ENCODE measurements at places on chromosomes 1 and 21.

- no peak for DNase-seq
These were observed 764 bp upstream of the SUMO3 start for GRCh38 chr21:44818640-44819011.

- DNase-seq: peak; percentile 16
These were observed 4.6 kb upstream of the VSIG8 start for GRCh38 chr1:159866905-159867663.

DNA sequence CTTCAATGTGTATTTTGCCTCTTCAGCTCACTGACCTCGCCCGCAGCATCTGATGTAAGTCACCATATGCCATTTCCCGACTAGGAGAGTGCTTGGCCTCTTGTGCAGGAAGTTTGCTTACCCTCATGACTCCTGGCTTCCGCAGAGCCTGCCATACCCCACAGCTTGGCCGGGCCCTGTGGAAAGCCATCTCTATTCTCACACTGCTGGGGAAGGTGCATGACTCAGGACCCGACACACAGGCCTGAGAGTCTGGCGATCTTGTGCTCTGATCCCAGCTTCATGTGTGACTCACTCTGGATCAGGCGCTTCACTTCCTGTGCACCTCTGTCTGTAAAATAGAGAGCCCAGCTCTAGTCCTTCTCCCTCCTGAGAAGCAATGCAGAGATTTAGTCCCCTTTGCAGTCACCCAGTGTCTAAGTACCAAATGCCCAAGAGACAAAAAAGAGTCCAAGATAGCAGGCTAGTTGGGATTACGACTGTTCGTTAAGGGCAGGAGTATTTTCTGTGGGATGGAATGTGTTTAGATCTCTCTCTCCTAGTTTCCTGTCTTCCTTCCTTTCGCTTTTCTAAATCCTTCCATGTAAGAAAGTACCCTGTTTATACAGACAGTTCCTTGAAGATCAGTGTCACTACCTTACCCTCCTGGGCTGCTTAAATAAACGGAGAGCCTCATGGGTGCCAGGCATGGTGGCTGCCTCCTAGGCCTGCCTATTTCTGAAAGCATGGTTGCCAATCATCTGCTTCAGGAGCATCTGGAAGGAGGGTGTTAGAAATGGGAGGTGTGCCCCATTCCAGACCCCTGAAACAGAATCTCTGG lies 62.8 kb upstream of the KIF26B start:
- DNase-seq: no peak

DNA sequence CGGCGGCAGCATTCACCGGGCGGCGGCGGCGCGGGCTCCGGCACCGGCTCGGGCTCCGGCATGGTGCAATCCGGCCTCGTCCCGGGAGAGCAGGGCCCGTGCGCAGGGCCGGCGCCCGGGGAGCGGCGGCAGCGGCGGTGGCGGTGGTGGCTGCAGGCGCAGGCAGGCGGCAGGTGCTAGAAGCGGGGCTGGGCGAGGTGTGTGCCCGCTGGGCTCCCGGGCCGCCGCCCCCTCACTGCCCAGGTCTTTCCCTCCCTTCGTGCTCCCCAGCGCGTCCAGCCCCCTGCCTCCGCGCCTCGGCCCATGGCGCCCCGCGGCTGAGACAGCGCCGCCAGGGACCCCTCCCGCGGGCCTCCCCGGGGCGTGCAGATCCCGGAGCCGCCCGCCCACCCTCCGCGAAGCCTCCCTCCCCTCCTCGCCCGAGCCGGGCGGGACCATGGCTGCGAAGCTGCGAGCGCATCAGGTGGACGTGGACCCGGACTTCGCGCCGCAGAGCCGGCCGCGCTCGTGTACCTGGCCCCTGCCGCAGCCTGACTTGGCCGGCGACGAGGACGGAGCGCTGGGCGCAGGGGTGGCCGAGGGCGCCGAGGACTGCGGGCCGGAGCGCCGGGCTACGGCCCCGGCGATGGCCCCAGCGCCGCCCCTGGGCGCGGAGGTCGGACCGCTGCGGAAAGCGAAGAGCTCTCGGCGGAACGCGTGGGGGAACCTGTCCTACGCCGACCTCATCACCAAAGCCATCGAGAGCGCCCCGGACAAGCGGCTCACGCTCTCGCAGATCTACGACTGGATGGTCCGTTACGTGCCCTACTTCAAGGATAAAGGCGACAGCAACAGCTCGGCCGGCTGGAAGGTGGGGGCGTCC lies 492 bp downstream of the FOXO6 start:
- no peak for DNase-seq

- no peak for DNase-seq
These were observed 42.8 kb upstream of the IFI44L start for GRCh38 chr1:78577257-78578100.

DNA sequence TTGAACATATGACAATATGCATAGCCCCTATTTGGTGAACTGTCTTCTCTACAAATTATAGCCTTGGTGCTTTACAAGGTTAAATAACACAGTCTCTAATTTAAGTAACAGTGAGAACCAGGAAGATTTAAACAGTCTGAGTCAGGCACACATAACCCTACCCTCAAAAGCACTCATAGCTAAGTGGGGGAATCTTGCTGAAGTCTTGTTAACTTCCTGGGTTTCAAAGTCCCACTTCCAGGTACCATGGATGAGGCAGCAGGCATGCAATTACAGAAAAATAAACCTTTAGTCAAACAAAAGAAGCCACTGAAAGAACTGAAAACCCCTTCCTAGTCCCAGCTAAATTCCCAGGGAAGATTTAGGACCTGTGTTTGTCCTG lies 147.6 kb downstream of the PBX1 start:
- no peak for DNase-seq

- DNase-seq: no peak
These were observed 13.3 kb upstream of the CD101 start for GRCh38 chr1:116988248-116988647.

GRCh38 chr1:184283999-184284398 lies 102.8 kb upstream of the C1orf21 start:
- DNase-seq: no peak

- DNase-seq: no peak
These were observed 19.4 kb downstream of the RRP15 start for GRCh38 chr1:218304281-218305039.

DNA sequence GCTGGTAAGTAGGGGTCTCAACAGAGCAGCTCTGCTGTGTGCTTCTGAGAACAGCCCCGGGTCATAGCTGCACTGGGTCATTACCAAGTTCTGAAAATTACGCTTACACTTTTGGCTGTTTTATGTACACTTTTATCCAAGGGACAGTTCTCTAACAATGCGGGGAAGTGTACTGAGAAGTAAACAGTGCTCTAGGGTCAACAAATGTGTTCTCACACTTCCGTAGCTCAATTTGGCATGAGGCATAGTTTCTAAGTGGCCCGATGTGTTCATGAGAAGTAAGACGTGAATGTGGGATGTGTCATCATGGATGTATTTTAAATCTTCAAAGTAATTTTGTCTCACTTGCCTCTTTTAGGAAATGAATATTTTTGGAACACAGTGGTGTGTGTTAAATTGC lies 10.9 kb upstream of the VAMP3 start:
- no peak for DNase-seq

GRCh38 chr1:221667504-221667903 lies 74.4 kb downstream of the DUSP10 start:
- DNase-seq: no peak

DNA sequence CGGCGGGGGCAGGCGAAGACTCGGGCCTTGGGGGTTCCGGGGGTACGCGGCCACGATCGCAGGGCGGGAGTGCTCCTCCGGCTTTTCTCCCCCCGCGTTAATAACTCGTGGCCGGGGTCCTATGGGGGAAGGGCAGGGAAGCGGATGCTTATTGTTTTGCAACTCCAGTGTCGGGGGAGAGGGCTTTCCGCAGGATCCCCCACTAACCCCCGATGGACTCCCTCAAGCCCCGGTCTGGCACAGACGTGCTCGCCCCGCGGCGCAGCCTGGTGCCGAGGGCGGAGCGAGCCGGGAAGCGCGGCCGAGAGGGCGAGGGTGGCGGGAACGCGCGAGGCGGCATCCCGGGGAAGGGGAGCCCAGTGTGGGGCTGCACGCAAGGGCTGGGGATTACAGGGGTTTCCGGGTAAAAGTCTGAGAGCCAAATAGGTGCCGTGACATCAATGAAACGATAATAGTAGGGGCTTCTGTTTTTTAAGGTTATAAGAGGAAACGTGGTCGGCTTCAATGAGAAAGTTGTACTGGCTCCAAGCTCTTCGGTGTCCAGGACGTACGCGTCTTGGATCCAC lies 772 bp downstream of the UCK2 start:
- peak; percentile 31 for DNase-seq

- DNase-seq: no peak
These were observed at the start of gene GSTM1 for GRCh38 chr1:109687641-109688499. GSTM1 (plus strand) TSS chr1:109687817; CDS start chr1:109687874, 57 bp downstream.

GRCh38 chr1:35030756-35031446 lies 844 bp downstream of the ZMYM6 start:
- DNase-seq: no peak

DNA sequence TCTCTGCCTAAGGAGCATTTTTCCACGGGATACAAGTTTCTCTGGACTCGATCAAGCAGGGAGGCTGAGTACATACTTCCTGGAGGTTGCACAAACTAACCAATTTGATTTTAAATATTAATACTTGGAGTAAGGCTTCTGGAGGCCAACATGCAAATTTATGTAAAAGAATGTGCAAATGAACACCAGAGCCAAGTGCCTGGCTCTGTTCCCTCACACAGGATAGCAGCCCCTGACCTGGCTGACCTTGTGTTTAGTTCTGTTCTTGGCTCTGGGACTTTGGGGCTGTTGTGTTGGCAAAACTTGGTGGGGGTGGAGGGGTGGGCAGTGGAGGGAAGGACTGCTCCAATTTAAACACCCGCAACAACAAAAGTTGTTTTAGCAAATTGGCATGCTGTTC lies 34.2 kb downstream of the CNIH3 start:
- DNase-seq: no peak

DNA sequence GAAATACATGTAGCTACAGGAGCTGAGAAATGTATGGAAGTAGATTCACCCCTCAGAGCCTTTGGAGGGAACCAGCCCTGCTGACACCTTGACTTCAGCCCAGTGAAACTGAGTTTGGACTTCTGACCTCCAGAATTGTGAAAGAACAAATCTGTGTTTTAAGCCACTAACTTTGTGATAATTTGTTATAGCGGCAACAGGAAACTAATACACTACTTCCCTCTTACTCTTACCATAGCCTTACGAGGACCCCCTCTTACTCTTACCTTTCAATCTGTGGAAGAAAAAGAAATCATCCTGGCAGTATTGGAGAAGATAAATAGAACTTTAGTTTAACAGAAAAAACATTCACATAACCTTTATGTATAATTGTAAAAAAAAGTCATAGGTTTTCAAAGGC lies 353.6 kb upstream of the USP24 start:
- no peak for DNase-seq

- DNase-seq: no peak
These were observed 54.6 kb downstream of the CATSPERE start for GRCh38 chr1:244515680-244516079.

GRCh38 chr1:114455102-114455785 lies 55.8 kb downstream of the TRIM33 start:
- DNase-seq: no peak

DNA sequence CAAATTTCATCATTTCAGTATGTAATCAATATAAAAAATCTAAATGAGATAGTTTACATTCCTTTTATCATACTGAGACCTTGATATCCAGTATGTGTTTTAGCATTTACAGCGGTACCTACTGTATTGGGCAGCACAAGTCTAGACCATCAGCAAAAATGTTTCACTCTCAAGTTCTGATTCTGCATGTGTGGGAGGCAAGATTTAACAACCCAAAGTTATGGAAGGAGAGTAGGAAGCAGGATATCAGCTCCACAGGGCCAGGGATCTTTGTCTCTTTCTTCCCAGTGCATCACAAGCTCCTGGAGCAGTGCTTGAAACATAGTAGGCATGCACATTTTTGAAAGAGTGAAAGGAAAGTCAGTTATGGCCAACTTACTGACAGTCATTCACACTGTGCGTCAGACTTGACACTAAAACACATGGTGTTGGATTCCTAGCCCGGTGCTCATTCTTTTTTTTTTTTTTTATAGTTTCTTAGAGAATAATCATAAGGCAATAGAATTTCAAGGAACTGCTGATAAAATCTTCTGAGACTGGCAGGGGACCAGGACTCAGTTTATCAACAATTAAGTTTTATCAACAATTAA lies 6.1 kb downstream of the TENT5C start:
- DNase-seq: no peak

- no peak for DNase-seq
These were observed 40.8 kb upstream of the CD2 start for GRCh38 chr1:116713474-116713873.

DNA sequence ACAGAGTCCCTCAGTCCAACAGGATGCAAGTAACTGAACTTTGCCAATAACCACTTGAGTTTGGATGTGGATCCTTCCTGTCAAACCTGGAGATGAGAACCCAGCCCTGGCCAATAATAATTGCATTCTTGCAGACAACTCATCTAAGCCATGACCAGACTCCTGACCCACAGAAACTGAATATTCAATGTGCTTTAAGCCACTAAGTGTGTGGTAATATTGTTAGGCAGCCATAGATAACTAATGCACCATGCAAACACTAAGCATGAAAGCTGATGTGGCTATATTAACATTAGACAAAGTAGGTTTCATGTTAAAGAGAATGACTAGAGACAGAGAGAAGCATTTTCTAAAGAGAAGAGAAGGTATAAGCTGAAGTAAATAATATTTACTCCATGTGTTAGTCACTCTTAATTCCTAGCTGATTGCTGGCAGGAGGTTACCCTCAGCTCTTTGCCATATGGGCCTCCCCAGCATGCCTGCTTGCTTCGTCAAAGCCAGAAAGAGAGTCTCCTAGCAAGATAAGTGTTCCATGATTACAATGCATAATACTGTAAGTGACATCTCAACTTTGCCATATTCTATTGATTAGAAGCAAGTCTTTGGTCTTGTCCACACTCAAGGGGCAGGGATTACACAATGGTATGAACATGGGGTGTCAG lies 276.4 kb upstream of the PLXNA2 start:
- no peak for DNase-seq

- DNase-seq: no peak
These were observed 604.8 kb upstream of the ADAMTS5 start for GRCh38 chr21:27571706-27572105.

- DNase-seq: no peak
These were observed 345.7 kb upstream of the RUNX1 start for GRCh38 chr21:35394634-35395369.

DNA sequence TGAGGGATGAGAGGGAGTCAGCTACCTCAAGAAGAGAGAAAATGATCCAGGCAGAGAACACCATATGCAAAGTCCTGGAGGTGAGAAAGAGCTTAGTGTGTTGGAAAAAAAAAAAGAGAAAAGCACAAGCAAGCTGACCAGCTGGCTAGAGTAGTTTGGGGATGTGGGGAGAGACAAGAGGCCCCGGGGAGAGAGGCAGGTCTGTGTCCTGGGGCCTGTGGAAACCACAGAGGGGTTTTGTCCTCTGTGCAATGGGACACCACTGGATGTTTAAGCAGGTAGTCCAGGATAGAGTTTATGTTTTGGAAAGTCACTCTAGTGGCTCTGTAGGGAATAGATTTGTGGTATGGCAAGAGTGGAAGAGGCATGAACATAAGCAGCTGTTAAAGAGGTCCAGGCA lies 14.4 kb upstream of the CHI3L1 start:
- no peak for DNase-seq

DNA sequence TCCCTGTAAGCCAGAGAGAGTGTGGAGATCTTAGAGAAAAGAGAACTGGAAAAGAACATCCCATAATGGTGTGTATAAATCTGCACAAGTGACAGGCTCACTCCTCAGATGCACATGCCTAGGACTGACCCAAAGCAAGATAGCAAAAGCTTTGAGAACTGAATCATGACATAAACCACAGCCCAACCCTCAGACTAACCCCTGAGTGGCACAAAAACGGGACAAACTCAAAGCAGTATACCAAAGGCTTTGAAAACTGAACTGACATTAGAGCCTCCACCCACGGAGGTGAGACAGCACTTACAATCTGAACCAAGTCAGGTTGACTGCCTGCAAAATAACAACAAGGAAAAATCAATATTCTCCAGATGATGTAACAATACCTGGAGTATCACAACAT lies 70.8 kb downstream of the TIAM1 start:
- DNase-seq: no peak

All from NCI-H1436 (cell line).